ENCODE measurements at places on chromosomes 12 and 14.

DNA sequence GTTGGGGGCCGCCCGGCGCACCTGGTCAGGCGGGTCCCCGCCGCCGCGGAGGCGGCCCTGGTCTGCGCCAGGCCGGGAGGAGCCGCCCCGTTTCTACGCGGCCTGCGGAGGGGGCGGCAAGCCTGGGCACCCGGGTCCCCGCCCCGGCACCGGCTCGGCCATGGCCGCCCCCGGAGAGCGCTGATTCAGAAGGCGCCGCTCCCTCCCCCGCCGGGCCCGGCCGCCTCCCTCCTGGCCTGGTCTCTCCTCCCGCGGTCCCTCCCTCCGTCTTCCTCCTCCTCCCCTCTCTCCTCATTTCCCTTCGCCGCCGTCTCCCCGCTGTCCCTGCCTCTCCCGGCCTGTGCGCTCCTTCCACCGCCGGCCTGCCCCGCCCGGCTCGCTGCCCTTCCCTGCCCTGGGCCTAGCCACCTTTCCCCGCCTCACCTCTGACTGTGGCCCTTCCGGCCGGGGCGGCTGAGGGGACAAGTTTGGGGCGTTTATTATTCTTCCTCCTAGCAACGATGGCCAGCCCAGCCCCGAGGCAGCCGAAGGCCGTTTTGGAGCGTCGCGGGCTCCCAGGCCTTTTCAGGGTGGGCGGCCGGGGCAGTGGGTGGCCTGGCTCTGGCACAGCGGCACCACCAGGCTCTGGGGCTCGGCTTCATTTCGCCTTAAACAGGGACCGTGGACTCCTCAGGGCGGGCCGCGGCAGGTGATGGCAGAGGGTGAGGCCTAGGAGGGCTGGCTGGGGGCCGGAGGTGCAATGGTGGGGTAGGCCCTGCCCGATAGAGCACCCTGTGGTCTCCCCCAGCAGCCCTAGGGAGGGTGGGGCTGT is 768 bp downstream of the CEP170B start:
- no peak for DNase-seq

GRCh38 chr12:109878749-109879148 is 1.6 kb downstream of the GLTP start:
- DNase-seq: no peak

DNA sequence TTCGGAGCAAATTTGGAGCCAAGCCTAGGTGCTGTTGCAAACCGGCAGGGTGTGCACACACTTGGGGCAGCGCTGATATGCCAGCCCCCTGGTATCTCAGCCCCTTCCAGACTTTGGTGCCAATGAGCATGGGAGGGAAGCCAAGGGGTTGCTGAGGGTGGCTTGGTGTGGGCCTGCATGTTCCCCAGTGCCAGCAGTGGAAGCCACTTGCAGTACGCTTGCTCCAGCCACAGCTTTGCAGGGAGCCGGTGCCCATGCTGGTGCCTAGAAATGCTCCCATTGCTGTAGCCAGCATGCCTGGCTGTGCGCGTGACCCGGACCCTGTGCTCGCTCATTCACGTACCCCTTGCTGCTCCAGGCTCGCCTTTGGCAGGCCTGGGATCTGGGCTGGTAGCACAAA is 67.1 kb upstream of the DNM1L start:
- DNase-seq: no peak

DNA sequence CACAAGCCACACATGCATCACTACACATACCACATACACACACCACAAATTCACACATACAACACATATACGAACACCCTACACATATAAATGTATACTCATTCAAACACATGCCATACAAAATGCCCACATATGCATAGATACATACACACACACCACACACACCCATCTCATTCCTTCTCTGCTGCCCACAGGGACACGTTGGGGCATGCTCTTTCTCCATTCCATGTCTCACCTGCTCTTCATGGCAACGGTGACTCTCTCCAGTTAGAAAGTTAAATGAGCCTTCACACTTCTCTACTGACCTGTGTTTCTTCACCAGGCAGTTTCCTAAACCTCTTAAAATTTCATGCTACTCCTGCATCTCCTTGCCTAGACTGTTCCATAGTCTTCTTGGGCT is 1194.8 kb downstream of the BCL11B start:
- no peak for DNase-seq

- no peak for DNase-seq
Observed at GRCh38 chr12:126807312-126807865, 1459.6 kb upstream of the TMEM132C start.

Measured in CD4-positive, alpha-beta T cell treated with Interferon alpha-2 for 1 hour (primary cell).